ENCODE measurements at places on chromosomes 2 and 18.

GRCh38 chr2:12750166-12750905 lies 33.6 kb downstream of the TRIB2 start:
- DNase-seq, result no peak

DNA sequence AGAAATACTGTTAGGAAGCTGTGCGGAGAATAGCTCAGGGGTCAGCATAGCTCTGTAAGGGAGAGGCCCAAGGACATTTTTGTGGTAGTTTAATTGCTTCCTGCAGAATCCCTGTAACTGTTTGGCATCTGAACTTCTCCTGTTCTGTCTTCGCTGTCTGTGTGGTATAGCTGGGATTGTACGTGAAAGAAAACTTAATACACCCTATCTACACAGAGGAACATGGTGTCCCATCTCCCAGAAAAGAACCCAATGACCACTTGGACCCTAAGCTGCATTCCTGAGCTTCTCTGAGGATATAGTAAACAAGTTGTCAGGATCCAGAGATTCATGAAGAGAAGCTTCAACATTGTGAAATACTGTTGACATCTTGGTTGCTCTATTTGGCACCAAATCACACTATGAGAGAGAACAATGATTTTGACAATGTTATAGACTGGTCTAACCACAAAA lies 81.3 kb downstream of the CDC42EP3 start:
- no peak for DNase-seq

GRCh38 chr2:14053105-14053504 lies 579.4 kb upstream of the LRATD1 start:
- DNase-seq, result no peak

DNA sequence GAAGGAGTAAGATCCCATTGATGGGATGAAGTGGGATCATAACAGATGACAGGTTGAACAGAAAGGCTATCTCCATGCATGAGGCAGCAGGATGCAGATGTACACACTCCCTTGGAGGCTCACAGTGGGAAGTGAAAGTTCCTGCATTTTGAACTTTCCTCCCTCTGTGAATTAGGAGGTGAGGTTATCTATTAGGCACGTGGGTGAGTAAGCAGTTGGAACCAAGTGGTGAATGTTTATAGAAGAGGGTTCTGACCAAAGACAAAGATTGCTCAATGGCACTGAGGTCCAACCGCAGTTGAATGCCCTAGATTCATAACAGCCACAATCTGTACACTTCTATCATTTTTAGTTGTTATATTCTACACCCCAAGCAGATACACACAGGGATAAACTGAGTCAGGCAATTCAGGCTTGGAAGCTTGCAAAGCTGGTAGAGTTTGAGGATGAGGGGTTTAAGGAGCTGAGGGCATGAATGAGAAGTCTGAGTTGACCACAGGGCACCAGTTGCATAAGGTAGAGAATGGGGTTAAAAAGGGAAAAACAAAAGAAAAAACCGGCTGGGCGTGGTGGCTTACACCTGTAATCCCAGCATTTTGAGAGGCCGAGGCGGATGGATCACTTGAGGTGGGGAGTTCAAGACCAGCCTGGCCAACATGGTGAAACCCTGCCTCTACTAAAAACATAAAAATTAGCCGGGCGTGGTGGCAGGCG lies 7.1 kb upstream of the KCMF1 start:
- DNase-seq, result no peak

DNA sequence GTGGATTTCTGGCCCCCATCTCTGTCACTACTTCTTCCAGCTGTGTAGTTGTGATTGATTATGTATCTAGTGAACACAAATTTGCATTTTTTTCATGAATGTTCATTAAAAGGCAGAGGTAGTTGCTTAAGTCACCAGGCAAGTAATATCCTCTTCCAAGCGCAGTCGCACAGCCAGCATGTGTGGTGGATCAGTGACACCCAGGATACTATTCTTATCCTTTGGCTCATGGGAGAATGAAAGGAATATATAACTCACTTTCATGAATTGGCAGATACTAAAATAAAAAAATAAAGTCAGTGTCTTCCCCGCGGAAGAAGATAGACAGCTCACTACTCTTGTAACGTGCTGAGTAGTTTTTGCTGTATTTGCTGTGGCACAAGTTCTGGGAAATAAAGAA lies 387.8 kb downstream of the CDH7 start:
- no peak for DNase-seq

GRCh38 chr2:25512707-25513106 lies 160.7 kb downstream of the DTNB start:
- DNase-seq, result no peak

DNA sequence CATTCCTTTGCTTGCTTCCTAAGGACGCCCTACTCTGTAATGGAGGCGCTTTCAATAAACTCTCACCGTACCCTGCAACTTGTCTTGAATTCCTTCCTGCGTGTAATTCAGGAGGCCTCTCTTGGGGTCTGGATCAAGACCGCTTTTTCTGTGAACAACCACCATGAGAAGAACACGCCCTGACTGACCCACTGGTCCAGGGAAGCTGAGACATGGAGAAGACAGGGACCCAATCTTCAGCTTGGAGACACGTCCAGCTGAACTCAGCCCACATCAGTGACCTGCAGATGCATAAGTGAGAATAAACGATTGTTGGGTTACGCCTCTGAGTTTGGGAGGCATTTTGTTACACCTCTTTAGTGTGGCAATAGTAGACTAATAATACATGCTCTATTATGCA lies 7.8 kb upstream of the NARS1 start:
- DNase-seq, result no peak

- no peak for DNase-seq
Observed at GRCh38 chr2:176147210-176147799, 4.0 kb upstream of the HOXD4 start.

DNA sequence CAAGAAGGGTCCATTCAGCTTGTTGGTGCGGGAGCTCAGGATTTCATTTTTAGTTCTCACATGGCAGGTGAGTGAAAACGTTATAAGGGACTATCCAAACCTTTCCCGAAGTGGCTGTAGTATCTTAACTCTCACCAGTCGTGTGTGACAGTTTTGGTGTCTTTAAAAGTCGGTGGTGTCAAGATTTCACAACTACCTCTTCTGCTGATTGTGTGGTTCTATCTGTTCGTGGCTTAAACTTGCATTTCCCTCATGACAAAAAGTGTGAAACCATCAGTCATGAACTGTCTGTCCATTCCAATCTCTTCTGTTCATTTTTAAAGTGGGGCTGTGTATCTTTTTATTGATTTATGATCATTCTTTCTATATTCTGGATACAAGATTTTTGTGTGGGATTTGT lies 3.8 kb upstream of the AQP12B start:
- DNase-seq, result no peak

GRCh38 chr2:11038641-11039040 lies 116.6 kb upstream of the SLC66A3 start:
- DNase-seq, result no peak

- DNase-seq, result no peak
Observed at GRCh38 chr2:97760480-97761049, 47.2 kb downstream of the ZAP70 start.
